Muscle of arm (tissue), 14 donors: ENCODE measurements at places on chromosomes 11 and 22. TPM values are rescaled to one million over a fixed set of nuclear protein-coding genes. Genes with fewer than 3 reads are reported as not detected.
A peak's percentile ranks its signal among the peaks of the same experiment; 100 is the strongest.

GRCh38 chr11:34706709-34707461, 86.0 kb downstream of the EHF start:
- DNase-seq: no peak

- DNase-seq: no peak
Observed at GRCh38 chr11:103737747-103738146, 298.7 kb upstream of the DDI1 start.

- no peak for DNase-seq
Observed at GRCh38 chr11:35152575-35152974, 13.6 kb downstream of the CD44 start.

DNA sequence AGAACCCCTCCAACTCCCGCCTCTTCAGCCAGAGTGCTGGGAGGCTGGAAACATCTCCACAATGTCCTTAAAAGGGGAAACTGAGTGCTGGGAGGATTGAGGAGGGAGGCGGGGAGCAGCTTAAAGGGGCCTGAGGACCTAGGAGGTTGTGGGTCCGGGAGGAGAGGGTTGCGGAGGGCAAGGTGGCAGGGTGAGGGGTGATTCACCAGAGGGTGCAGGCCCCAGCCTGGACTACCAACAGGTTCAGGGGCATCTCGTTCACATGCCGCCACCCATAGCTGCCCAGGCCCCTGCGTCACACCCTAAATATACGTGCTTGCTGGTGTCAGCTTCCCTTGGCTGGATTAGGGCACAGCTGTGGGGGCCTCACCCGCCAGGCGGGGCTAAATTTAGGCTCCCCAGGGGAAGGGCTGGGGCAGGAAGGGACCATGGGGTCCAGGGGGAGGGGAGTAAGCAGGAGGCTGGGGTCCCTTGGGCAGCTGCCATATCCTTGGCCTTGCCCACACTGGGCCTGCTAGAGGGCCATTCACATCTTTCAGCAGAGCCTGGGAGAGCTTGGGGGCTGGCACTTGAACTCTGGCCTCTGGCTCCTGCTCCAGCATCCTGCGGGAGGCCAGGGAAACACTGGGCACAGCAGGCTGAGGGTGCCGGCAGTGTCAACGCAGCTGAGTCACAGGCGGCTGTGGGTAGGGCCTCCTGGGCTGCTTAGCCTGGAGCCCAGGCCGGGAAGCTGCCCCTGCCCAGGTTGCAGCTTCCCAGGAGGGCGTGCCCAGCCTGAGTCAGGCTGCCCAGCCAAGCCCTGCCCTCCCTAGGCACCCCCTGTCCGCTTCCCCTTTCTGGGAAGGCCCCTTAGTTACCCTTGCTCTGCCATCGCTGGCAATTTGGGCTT, 1.3 kb downstream of the EHBP1L1 start:
- DNase-seq: no peak

GRCh38 chr11:42960521-42961088, 351.2 kb upstream of the API5 start:
- DNase-seq: no peak

- DNase-seq: peak; percentile 13
Observed at GRCh38 chr11:93274851-93275250, 55.7 kb upstream of the DEUP1 start.

The MRGPRE gene
- polyA plus RNA-seq: not detected

The MMP12 gene
- not detected for polyA plus RNA-seq
